Thoracic aorta (tissue), 2 donors: ENCODE measurements at places on chromosomes 12 and 14.

DNA sequence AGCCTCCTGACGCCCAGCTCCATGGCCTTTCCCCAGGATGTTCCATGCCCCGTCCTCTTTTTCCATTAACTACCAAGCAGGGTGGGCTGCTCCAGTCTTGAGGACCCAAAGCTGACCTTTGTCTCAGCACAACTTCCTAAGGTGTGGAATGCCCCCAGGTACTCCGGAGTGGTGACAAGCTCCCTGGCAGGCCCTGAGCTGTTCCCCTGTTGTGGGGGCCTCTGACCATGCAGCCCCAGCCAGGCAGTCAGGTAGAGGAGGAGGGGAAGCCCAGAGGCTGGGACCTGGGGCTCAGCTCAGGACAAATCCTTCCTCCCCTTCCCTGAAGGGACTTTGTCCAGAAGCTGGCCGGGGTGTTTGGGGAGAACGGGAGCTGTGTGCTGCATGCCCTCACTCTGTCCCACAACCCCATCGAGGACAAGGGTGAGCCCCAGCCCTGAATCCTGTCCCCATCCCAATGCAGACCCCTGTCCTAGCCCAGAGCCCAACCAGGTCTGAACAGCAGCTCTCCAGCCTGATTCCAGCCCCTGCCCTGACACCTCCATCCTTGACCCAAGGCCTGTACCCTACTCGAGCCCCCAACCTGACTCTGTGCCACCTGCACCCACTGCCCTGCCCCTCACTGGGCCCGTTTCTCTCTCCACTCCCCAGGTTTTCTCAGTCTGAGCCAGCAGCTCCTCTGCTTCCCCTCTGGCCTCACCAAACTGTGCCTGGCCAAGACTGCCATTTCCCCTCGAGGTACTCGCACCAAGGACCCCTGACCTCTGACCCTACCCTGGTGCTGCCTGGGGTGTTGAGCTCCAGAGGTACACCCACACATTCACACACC, 4.4 kb downstream of the CARMIL3 start:
- DNase-seq, result no peak

DNA sequence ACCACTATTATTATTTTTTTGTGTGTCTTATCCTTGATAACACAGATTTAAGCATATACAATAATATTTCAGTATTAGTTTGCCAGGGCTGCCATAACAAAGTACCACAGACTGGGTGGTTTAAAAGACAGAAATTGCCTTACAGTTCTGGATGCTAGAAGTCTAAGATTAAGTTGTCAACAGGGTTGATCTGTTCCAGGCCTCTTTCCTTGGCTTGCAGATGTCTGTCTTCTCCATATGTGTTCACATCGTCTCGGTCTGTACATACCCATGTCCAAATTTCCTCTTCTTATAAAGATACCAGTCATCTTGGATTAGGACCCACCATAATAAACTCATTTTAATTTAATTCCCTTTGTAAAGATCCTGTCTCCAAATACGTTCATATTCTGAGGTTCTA, 204.8 kb downstream of the SOX5 start:
- DNase-seq, result no peak

DNA sequence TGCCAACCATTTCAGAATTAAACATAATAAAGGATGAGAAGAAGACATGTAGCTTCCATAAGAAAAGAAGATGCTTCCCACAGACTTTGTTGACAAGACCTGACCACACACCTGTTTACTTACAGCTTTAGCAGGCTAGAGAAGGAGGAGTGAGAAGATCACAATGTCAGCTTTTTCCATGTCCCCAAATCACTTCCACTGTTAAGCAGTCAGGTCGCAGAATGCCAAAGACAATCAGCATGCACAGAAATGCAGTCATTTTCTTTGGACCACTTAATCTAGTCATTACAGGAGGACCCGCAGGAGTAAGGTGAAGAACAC, 314.9 kb downstream of the SSPN start:
- no peak for DNase-seq

DNA sequence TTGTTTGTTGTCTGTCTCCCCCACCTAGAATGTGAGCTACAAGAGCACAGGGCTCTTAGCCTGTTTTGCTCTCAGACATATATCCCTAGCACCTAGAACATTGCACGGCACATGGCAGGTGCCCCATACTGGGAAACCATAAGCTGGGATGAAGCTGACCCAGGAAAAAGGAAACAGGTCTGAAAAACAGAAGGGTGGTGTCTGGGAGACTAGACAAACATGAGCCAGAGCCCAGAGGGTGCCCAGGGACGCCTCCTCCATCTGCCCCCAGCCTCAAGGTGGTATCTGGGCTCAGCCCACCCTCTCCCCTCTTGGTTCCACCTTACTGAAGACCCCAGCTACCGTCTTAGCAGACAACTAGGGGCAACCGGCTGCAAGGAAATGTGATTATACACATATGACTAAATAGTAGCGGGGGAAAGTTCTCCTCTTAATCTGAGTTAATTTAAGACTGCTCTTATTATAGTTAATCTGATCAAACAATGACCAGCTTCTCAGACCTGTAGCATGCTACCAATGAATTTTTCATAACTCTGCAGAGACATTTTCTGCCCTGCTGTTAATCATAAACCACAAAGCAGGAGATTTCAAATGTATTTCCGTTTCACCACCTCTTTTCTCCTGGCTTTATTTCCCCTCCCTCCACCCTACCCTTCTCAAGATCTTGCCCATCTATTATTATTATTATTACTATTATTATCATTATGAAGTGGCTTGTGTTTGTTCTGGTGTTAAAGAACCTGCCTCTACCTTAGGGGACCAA, 31.9 kb downstream of the KSR2 start:
- DNase-seq, result no peak

DNA sequence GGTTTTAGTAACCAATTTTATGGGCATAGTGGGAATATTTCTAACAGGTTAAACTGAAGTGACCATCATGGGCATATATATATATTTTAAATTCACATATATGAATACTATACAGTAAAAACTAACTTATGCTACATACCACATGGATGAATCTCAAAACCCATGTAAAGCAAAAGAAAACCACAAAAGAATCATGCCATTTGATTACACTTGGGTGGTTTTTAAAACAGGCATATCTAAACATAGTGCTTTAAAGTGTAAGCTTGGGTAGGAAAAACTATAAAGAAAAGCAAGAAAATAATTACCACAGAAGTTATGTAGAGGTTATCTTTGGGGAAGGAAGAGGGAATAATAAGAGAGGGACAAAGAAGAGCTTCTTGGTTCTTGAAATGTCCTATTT, 326.1 kb downstream of the NAV3 start:
- DNase-seq, result no peak

DNA sequence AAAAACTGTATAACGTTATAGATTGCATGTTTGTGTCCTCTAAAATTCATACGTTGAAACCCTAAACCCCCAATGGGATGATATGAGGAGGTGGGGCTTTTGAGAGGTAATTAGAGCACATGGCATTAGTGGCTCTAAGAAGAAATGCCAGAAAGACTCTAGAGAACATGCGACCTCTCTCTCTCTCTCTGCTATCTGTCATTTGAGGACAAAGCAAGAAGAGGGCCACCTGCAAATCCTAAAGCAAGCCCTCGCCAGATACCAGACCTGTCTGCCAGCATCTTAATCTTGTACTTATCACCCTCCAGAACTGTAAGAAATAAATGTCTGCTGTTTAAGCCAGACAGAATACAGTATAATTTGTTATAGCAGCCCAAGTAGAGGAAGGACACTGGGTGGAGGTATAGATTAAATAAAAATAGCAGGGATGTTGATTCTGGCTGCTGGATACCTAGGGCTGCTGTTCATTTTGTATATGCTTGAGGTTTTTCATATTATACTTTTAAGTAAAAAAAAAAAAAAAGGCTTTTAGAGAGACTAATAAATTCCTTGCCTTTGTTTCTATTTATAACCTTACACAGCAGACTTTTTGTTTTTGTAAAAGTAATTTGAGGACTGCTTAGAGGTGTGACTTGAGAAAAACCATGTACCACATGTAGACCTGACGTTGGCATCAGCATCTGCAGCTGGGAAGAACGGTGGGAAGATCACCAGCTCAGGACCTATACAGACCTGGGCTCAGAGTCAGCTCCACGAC, 26.9 kb downstream of the MOK start:
- DNase-seq, result no peak

- no peak for DNase-seq
These were observed 49.5 kb upstream of the POC1B start for GRCh38 chr12:89575374-89575773.

- no peak for DNase-seq
These were observed 54.3 kb downstream of the PEBP1 start for GRCh38 chr12:118190266-118190665.

GRCh38 chr14:51789596-51789995, 70.8 kb upstream of the GNG2 start:
- DNase-seq, result no peak

- no peak for DNase-seq
These were observed 78.4 kb upstream of the DNM1L start for GRCh38 chr12:32600681-32601080.

GRCh38 chr14:99231850-99232713, 39.9 kb downstream of the BCL11B start:
- DNase-seq, result no peak

- no peak for DNase-seq
These were observed at the start of gene LIN7A for GRCh38 chr12:80937391-80938238. LIN7A (minus strand) TSS chr12:80937934; CDS start chr12:80937722, 212 bp downstream.

DNA sequence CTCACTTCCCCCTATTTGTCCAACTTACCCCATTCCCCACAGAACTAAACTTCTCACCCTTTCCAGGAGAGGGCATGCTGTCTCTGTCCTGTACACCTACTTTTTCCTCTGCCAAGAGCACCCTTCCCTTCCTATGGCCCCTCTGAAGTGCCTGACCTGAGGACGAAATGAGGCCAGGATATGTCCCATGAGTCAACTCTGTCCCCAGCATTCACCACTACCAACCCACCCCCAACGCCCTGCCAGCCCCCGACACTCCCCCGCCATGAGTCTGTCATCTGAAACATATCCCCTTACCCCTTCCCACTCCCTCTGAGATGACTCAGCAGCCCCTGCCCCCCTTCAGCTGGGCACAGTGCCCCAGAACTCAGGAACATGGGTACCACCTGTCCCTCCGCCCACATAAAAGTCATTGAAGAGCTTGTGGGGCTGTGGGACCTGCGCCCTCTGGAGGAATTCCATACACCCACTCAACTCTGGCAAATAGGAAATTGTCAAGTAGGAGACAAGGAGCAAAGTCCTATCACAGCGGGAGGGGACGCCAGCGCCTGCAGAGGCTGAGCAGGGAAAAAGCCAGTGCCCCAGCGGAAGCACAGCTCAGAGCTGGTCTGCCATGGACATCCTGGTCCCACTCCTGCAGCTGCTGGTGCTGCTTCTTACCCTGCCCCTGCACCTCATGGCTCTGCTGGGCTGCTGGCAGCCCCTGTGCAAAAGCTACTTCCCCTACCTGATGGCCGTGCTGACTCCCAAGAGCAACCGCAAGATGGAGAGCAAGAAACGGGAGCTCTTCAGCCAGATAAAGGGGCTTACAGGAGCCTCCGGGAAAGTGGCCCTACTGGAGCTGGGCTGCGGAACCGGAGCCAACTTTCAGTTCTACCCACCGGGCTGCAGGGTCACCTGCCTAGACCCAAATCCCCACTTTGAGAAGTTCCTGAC, 26.3 kb downstream of the ITGA7 start:
- DNase-seq, result peak; percentile 63

DNA sequence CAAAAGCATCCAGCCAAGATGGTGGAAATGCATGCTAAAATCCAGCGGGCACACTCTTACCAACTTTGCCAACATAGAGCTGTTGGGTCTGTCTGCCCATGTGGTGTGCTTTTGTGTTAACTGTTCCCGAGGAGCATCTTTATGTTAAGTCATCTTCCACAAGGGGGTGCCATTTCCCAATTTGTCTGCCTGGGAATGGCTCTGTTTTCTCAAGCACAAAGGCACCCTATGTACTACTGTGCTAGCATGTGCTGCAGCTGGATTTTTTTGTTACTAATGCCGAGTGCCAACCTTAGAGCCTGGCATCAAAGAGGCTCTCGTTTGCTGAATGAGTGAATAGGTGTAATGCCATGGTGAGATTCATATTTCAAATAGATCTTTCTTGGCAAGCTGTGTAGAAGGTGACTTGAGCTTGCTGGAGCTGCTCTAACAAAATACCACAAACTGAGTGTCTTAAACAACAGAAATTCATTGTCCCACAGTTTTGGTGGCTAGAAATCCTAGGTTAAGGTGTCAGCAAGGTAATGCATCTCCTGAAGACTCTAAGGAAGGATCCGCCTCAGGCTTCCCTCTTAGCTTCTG, 74.3 kb downstream of the TRHDE start:
- DNase-seq, result no peak

DNA sequence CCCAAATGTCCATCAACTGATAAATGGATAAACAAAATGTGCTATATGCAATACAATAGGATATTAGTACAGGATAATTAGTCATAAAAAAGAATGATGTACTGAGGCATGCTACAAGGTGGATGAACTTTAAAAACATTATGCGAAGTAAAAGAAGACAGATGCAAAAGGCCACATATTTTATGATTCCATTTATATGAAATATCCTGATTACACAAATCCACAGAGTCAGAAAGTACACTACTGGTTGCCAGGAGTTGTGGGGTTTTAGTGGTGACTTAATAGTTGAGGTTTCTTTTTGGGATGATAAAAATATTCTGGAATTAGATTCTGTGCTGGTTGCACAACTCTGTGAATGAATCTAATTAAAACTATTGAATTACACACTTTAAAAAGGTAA, 12.6 kb downstream of the TRIM9 start:
- no peak for DNase-seq

DNA sequence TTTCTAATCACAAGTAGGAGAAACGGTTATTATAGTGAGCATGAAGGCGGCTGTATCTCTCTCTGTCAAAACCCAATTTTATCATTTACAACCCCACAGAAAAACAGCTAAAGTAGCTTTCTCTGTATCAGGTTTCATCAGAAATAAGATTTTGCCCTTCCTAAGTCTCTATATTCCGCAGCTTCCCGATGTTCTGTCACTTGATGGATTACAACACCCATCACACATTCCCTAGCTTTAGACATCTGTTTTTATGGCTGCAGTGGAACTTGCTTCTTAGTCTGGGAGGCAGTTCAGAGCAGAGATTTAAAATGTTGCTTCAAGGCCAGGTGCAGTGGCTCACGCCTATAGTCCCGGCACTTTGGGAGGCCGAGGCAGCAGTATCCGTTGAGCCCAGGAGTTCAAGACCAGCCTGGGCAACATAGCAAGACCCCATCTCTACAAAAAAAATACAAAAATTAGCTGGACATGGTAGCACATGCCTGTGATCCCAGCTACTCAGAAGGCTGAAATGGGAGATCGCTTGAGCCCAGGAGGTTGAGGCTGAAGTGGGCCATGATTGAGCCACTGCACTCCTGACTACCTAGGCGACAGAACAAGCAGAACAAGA, 27.6 kb upstream of the FOXN3 start:
- DNase-seq, result no peak

GRCh38 chr14:63654346-63654745, 12.7 kb upstream of the WDR89 start:
- no peak for DNase-seq

GRCh38 chr12:124273630-124274029, 21.3 kb upstream of the RFLNA start:
- DNase-seq, result no peak

- DNase-seq, result no peak
These were observed 3.8 kb downstream of the ACSS3 start for GRCh38 chr12:81081726-81082125.

- no peak for DNase-seq
These were observed 2.4 kb upstream of the RAB15 start for GRCh38 chr14:64974563-64974962.
